ENCODE measurements at places on chromosomes 12 and 14.

DNA sequence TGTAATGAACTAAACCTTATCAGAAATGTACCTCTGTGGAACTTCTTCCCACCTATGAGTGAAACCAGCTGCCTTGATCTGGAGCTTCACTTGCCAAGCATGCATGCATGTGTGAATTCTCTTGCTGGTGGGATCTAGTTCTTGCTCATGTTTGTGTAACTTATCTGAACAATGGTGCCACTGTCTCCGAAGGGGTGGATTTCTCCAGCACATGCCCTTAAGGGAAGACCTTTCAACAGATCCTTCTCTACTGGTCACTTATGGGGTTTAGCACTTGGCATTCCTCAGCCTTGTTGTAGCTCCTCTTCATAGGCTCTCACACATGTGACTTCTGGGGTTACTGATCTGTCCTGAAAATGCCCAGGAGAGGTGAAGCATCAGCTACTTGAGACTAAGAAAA is 25.0 kb downstream of the SMOC1 start:
- no peak for DNase-seq

GRCh38 chr12:74563927-74564326 is 26.3 kb downstream of the ATXN7L3B start:
- DNase-seq = no peak

DNA sequence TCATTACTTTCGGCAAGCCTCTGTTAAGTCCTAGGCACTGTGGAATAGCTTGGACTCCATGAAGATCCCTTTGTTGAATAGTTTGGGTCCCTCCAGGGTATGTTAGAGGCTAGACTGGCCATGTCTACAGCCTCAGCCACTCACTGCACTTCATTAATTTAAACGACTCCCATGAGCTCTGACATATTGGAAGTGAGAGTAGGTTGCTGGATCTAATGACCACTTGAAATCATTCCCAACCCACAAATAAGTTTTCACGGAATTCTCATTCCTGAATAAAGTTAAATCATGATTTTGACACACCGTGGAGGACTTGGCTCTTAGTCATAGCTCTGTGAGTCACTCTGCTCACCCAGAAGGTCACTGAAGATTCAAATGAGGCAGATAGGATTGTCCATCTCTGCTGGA is 21.4 kb upstream of the APPL2 start:
- DNase-seq = no peak

- no peak for DNase-seq
These were observed 848 bp upstream of the CPNE6 start for GRCh38 chr14:24070285-24071143.

Measured in KG1 (cell line).